ENCODE measurements at places on chromosomes 1 and 21.

- DNase-seq: no peak
These were observed 567.4 kb upstream of the TMPRSS15 start for GRCh38 chr21:18970941-18971340.

DNA sequence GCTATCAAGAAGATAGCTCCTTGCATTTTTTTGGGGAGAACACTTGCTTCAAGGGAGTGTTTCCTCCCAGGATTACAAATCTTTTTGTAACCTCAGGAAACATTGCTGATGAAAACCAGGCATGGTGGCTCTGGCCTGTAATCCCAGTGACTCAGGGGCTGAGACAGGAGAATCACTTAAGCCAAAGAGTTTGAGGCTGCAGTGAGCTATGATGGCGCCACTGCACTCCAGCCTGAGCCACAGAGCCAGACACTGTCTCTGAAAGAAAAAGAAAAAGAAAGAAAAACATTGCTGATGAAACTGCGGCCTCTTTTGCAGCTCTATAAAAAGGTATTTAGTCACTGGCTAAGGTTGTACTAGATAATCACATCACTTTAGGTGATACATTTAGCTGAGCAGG, 7.3 kb downstream of the RNU1-2 start:
- no peak for DNase-seq

DNA sequence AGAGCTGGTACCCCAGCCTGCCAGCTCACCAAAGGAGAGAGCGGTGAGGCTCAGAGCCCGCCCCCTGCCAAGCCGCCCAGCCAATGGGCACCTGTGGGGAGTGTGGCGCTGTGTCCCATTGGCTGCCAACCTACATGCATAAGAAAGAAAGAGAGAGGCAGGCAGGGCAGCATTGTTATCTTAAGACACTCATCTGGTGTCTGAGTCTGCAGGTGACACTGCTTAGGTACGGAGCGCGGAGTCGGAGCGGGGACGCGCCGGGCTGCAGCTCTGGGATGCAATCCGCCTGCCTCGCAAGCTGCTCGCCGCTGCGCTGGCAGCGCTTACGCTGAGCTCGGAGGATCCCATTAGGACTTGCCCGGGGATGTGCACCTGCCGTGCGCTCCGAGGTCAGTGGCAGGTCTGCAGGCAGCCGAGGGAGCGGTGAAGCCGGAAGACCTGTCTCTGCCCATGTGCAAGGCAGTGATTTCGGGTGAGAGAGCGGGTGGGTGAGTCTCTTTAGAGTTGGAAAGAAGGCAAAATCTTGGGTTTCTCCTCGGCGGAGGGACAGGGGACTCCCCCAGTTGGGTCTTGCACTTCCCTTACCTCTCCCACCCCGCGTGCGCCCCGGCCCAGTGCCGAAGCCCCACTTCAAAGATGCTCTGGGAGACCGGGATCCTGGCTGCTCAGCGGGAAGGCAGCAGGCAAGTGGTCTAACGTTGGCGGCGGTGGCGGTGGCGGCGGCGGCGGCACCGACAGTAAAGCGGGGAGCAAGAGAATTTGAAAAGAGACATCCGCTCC, at the start of gene BRINP2:
Gene BRINP2, plus strand, starts transcription at position 203 of the 780 bp plus-strand sequence. CDS start 58,919 bp downstream, outside the sequence.
- peak; percentile 91 for DNase-seq

DNA sequence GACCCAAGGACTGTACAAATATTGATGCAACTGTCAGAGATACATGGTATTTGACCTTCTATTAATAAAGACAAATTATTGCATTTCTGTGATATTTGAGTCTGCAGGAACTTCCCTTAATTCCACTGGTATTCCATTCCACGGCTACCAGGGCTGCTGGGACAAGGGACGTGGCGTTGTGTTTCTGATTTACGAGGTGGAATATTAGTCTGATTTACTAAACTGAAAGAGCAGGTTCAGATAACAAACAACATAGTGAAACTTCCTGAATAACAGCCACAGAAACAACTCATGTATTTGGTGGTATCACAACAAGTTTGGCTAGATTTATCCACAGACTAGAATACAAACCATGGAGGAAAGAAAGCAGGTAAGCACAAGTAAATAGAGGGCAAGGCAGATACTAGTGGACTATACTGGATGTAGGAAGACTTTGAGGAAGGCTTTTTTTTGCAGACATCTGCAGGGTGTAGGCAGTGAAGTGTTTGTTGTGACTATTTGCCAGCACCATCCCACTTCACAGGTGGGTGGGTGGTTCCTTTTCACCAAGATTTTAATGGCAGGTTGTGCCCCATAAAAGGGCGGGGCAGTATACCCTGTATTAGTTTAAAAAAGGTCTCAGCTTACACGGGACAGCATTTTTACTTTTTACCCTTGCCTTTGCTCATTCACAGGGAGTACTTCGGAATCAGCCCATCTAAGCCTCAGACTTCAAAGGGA, 100.4 kb downstream of the FGGY start:
- no peak for DNase-seq

DNA sequence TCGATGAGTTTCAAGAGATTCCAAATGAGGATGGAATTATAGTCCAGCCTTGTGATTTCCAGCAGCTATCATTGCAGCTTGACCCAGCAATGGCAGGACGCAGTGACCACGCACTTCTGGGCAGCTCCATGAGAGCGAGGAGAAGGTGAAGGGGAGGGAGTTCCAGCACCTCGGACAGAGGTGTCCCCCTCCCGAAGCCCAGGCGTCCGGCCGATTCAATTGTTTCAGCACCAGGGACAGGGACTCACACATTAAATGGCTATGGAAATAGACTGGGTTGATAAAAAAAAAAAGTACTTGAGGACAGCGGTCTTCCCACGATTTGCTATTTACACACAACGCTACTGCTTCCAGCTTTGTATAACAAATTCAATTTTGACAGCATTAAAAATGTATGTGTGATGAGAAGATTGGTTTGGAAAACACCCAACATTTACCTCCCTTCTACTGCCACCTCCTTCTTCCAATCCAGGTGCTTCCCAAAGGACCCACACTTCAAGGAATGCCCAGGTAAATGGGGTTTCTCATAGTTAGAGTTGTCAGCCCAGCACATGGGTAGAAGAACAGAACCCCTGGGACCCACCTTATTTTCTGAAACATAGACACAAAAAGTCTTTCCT, 71.8 kb downstream of the DISP3 start:
- DNase-seq: no peak

DNA sequence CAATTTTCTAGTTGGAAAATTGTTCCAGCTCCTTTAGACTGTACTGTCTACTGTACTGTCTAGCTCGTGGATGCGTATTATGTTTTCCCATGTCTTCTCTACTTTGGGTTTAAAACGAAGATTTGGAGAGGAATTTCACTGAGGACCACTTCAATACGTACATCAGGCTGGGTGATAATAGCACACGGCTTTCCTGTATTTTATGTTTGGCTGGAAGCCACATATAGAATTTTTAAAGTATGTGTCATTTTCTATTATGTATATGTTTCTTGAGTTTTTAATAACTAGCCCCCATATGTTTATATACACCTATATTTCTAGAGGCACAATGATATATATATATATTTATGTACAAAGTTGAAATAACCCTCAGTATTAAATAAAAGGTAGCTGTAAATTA, 226.4 kb downstream of the GREM2 start:
- DNase-seq: no peak

GRCh38 chr1:23544444-23545389, 13.7 kb upstream of the E2F2 start:
- peak; percentile 73 for DNase-seq

DNA sequence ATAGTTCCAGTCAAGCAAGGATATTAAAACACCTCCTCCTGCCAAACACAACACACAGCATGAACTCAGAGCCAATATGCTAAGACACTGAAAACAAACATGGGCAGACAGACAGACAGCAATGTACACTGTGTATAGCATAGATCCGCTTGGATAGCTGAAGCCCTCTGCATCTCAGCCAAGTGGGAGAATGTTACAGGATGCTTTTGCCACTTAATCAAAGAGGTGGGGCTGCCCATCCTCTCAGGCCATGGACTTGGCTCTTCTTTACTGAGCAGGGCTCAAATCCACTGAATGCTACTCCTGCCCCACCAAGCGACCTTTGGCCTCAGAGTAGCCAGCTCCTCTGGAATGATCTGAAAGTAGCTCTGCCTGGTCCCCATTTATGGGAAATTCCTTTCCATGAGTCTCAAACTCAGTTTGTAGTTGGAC, 64.7 kb upstream of the NGF start:
- DNase-seq: no peak

- peak; percentile 41 for DNase-seq
These were observed at the start of gene ARL8A for GRCh38 chr1:202144402-202145067. TSS of gene ARL8A (minus strand) at chr1:202144737. CDS start at chr1:202144572, 165 bp downstream.

GRCh38 chr1:98550076-98550475, 111.4 kb upstream of the SNX7 start:
- DNase-seq: no peak
